ENCODE measurements at places on chromosomes 4 and X.

DNA sequence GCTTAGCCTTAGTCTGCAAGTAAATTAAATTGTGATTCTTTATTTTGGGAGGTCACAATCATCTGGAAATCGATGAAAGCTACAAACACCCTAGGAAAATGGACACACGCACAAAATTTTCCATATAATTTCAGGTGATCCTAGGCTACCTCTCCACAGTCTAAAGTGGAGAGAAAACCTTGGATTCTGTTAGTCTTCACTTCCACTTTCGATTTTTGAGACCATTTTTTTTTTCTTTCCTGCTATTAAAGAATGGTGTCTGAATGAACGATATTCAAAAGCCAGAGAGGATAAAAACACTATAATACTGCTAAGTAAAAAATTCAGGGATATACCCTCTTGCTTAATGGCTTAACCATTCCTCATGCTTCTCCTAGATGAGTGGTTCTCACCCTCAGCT is 1.7 kb downstream of the FBXL5 start:
- DNase-seq: no peak

GRCh38 chrX:99242001-99242400 is 1168.1 kb downstream of the PCDH19 start:
- DNase-seq: no peak

- DNase-seq: peak; percentile 92
Observed at GRCh38 chrX:21943460-21944135, 3.1 kb downstream of the SMS start.

DNA sequence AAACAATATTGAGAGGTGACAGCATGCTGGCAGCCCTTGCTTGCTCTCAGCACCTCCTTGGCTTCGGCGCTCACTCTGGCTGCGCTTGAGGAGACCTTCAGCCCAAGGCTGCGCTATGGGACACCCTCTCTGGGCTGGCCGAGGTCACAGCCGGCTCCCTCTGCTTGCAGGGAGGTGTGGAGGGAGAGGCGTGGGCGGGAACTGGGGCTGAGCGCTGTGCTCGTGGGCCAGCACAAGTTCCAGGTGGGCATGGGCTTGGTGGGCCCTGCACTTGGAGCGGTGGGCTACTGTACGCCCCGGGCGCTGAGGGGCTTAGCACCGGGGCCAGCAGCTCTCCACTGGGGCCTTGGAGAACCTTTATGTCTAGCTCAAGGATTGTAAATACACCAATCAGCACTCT is 1613.8 kb upstream of the IGFBP7 start:
- no peak for DNase-seq

All from HCEC 1CT (cell line).